ENCODE measurements at places on chromosomes 7 and 10. TPM values are rescaled to one million over a fixed set of nuclear protein-coding genes. Genes with fewer than 3 reads are reported as not detected.
A peak's percentile ranks its signal among the peaks of the same experiment; 100 is the strongest.

COL1A2 gene
- total RNA-seq: 6,317 TPM

SLC39A12 gene
- not detected for total RNA-seq

DNA sequence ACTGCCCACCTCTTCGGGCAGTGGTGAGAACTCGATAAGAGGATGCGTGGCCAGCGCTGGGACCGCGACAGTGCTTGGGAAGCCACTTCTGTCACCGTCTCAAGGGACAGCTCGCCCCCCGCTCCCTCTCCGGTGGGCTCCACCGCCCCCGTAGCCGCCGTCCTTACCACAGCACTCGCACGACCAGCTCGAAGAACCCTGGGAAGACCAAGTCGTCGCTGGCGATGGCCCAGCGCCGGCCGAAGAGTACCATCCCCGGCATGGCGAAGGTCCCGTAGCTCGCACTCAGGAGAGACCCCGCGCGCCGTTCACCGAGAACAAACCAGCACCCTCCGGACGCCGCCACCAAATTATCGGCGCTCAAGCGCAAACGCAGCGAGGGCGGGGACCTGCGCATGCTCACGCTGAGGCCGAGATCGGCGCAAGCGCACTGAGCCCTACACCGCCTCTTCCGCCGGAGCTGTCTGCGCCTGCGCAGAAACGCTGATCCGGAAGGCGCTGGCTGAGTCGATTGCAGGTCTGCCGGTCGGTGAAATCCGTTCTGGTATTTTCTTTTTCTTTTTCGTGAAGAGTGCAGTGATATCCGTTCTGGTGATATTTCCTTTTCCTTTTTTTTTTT lies at the start of gene DAGLB:
Gene DAGLB, minus strand, starts transcription at position 374 of the 619 bp plus-strand sequence. Its CDS starts 112 bp downstream, at position 262.
- peak within 1 kb of the TSS; percentile 97 for H3K27ac ChIP-seq
- peaks cover 11% of the 10 kb centered on the region for H3K27me3 ChIP-seq
- H3K4me3 ChIP-seq: peak within 1 kb of the TSS; percentile 92
- H3K36me3 ChIP-seq: peaks cover 36% of the 10 kb centered on the region
- H3K4me1 ChIP-seq: peaks cover 44% of the 10 kb centered on the region

- H3K27me3 ChIP-seq: peaks cover 55% of the 10 kb centered on the region
- H3K36me3 ChIP-seq: peaks cover 88% of the 10 kb centered on the region
- DNase-seq: peak; percentile 37
These were observed 94.3 kb upstream of the AGBL3 start for GRCh38 chr7:134891696-134892678.

DNA sequence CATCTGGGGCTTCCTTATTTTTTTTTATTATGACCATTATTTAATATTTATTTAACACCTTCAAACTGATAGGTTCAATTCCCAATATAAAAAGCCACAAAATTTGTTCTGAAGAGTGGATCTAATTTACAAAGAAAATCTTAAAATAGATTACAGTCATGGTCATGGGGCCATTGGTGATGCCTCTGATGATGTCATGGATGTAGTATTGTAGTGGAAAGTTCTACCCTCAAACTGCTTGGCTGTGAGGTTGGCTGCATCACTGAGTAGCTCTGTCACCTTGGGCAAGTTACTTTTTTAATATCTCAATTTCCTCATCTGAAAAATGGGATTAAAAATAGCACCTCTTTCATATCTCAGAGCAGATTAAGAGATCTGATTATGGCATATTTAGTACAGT lies 128.5 kb downstream of the DKK1 start:
- H3K4me3 ChIP-seq: peak overlapping the region; percentile 70
- peak; percentile 74 for DNase-seq
- no peaks in the 10 kb centered on the region for H3K27me3 ChIP-seq

DNA sequence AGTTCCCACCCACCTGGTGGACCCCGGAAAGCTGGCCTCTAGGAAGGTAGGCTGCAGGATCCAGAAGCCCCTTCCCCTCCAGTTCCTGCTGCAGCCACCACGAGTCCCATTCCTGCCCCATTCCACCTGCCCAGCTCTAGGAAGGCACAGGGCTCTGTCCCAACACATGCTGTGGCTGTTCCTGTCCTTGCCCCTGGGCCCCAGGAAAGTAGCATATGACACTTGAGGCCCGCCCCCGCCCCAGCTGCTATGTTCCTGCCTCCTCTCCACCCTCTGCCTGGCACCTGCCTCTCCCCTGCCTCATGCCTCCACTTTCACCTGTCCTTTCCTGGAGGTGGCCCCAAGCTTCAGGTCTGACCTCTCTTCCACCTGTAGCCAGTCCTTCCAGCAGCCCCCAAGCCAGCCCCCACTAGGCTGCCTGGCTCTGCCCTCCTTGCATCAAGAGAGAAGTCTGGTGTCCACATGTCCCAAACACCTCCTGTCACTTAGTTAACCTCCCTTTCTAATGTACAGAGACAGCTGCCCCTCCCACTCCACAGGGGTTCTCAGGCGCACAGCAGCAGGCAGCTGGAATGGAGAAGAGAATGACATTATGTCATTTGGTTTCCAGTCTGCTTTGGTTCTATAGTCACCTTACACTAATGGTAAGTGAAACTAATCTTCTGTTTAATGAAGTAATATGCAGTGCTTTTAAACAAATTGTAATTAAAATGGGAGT lies 22.7 kb downstream of the YKT6 start:
- DNase-seq: no peak
- no peaks in the 10 kb centered on the region for H3K36me3 ChIP-seq
- no peak overlapping the region for H3K27ac ChIP-seq
- H3K4me1 ChIP-seq: no peaks in the 10 kb centered on the region

- H3K4me1 ChIP-seq: peaks cover 12% of the 10 kb centered on the region
- no peak for DNase-seq
- H3K27ac ChIP-seq: no peak overlapping the region
- no peak overlapping the region for H3K4me3 ChIP-seq
- no peaks in the 10 kb centered on the region for H3K27me3 ChIP-seq
These were observed 104.2 kb downstream of the PRTFDC1 start for GRCh38 chr10:24848195-24848594.

Data from HFFc6 (cell line).